ENCODE measurements at places on chromosomes 4 and X.

- no peak overlapping the region for H3K27ac ChIP-seq
- H3K36me3 ChIP-seq = no peaks in the 10 kb centered on the region
Observed at GRCh38 chr4:154120690-154121345, 331.9 kb upstream of the SFRP2 start.

DNA sequence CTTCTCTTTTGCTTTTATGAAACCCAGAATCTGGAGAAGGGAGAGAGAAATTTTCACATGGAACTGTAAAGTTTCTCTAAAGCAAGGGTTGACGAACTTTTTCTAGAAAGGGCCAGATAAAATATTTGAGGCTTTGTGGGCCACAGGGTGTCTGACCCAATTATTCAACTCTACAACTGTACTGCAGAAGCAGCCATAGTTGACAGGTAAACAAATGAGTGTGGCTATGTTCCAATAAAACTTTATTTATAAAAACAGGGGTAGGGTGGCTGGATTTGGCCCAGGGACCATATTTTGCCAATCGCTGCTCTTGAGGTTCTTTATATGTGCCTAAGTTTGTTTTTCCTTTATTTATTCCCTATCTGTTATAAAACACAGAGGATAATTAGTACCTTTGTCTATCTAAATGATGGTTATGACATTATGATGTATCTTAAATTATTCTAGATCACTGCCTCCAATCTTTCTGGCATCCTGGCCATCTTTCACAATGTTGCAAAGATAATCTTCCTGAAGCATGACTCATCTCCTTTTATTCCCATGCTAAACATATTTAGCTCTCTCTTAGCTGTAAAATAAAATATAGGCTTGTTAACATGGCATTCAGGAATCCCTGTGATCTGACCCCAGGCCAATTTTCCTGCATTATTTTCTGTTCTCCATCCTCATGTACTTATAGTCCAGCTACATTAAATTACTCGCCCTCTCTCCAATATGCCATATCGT lies 106.8 kb upstream of the CBLL2 start:
- H3K27me3 ChIP-seq = no peaks in the 10 kb centered on the region
- no peaks in the 10 kb centered on the region for H3K4me1 ChIP-seq
- H3K36me3 ChIP-seq = no peaks in the 10 kb centered on the region
- DNase-seq = no peak

- no peaks in the 10 kb centered on the region for H3K36me3 ChIP-seq
- DNase-seq = no peak
- no peak overlapping the region for H3K27ac ChIP-seq
- no peaks in the 10 kb centered on the region for H3K27me3 ChIP-seq
- H3K4me3 ChIP-seq = no peak overlapping the region
Observed at GRCh38 chr4:147923854-147924253, 192.0 kb downstream of the ARHGAP10 start.

DNA sequence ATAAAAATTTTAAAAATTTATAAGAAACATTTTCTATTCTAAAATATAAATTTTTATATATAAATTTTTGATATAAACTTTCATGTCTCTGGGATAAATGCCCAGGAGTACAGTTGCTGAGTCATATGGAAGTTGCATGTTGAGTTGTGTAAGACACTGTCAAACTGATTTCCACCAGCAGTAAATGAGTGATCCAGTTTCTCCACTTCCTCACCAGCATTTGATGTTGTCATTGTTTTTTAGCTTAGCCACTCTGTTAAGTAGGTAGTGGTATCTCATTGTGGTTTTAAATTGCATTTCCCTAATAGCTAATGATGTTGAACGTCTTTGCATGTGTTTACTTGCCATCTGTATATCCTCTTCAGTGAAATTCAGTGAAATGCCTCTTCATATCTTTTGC lies 66.5 kb downstream of the MAMLD1 start:
- H3K27ac ChIP-seq = no peak overlapping the region
- H3K27me3 ChIP-seq = no peaks in the 10 kb centered on the region
- H3K36me3 ChIP-seq = no peaks in the 10 kb centered on the region
- no peak overlapping the region for H3K4me3 ChIP-seq

GRCh38 chrX:10404436-10404835 lies 215.9 kb downstream of the MID1 start:
- H3K27ac ChIP-seq = no peak overlapping the region
- no peaks in the 10 kb centered on the region for H3K27me3 ChIP-seq
- peak; percentile 20 for DNase-seq
- no peak overlapping the region for H3K4me3 ChIP-seq
- H3K4me1 ChIP-seq = no peaks in the 10 kb centered on the region
- no peaks in the 10 kb centered on the region for H3K36me3 ChIP-seq

- H3K27ac ChIP-seq = peak overlapping the region; percentile 92
- H3K4me1 ChIP-seq = peaks cover 24% of the 10 kb centered on the region
- DNase-seq = no peak
Observed at GRCh38 chr4:104493081-104493831, 1.4 kb downstream of the CXXC4 start.

DNA sequence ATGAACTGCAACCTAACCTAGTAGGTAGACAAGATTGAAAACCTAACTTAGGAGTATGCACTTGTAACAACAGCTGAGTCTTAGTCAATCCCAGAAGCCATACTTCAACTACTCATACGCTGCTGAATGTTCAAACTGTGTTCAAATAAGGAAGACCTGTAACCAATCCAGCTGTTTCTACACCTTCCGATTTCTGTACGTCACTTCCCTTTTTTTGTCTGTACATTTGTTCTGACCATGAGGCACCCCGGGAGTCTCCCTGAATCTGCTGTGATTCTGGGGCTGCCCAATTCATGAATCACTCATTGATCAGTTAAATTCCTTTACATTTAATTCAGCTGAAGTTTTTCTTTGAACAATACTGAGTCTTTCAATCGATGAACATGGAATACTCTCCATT lies 89.5 kb downstream of the BMP3 start:
- no peak overlapping the region for H3K4me3 ChIP-seq
- no peaks in the 10 kb centered on the region for H3K4me1 ChIP-seq
- no peak for DNase-seq
- H3K36me3 ChIP-seq = no peaks in the 10 kb centered on the region
- no peaks in the 10 kb centered on the region for H3K27me3 ChIP-seq
- H3K27ac ChIP-seq = no peak overlapping the region

GRCh38 chr4:8694226-8694625 lies 101.7 kb downstream of the CPZ start:
- H3K4me3 ChIP-seq = no peak overlapping the region
- DNase-seq = no peak
- H3K27me3 ChIP-seq = peaks cover 35% of the 10 kb centered on the region
- H3K4me1 ChIP-seq = no peaks in the 10 kb centered on the region
- H3K36me3 ChIP-seq = no peaks in the 10 kb centered on the region

GRCh38 chr4:21320034-21320433 lies 619.8 kb downstream of the PACRGL start:
- H3K27me3 ChIP-seq = no peaks in the 10 kb centered on the region
- no peak overlapping the region for H3K27ac ChIP-seq
- H3K36me3 ChIP-seq = no peaks in the 10 kb centered on the region
- H3K4me1 ChIP-seq = no peaks in the 10 kb centered on the region
- H3K4me3 ChIP-seq = no peak overlapping the region

- no peaks in the 10 kb centered on the region for H3K27me3 ChIP-seq
- DNase-seq = no peak
- H3K4me1 ChIP-seq = no peaks in the 10 kb centered on the region
- no peaks in the 10 kb centered on the region for H3K36me3 ChIP-seq
Observed at GRCh38 chr4:105050896-105051295, 95.8 kb upstream of the TET2 start.

- no peak overlapping the region for H3K4me3 ChIP-seq
- no peaks in the 10 kb centered on the region for H3K4me1 ChIP-seq
- no peak overlapping the region for H3K27ac ChIP-seq
- DNase-seq = peak; percentile 48
- H3K27me3 ChIP-seq = no peaks in the 10 kb centered on the region
Observed at GRCh38 chr4:91829531-91829930, 474.2 kb upstream of the GRID2 start.

- no peak for DNase-seq
- H3K27ac ChIP-seq = no peak overlapping the region
- no peaks in the 10 kb centered on the region for H3K36me3 ChIP-seq
- peaks cover 7% of the 10 kb centered on the region for H3K4me1 ChIP-seq
- H3K27me3 ChIP-seq = no peaks in the 10 kb centered on the region
Observed at GRCh38 chrX:96181605-96182004, 503.0 kb upstream of the DIAPH2 start.

DNA sequence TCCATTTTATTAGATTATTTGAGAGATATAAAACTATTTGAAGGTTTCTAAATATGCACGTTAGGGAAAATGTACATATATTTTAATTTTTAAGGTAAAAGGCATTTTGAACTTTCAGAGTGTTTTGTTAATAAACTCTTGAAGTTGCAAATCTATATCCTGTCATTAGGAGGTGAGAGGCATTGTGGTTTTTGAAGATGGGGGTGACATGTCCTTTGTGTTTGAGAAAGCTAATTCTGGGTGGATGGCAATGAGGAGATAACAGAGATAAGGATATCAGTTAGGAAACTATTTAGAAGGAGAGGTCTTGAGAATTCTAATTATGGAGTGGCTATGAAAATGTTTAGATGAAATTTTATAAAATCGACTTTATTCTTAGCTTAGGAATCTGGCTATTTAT lies 6.1 kb downstream of the STIM2 start:
- no peak overlapping the region for H3K27ac ChIP-seq
- DNase-seq = no peak
- H3K4me3 ChIP-seq = no peak overlapping the region
- H3K4me1 ChIP-seq = peaks cover 58% of the 10 kb centered on the region
- H3K27me3 ChIP-seq = no peaks in the 10 kb centered on the region
- no peaks in the 10 kb centered on the region for H3K36me3 ChIP-seq

DNA sequence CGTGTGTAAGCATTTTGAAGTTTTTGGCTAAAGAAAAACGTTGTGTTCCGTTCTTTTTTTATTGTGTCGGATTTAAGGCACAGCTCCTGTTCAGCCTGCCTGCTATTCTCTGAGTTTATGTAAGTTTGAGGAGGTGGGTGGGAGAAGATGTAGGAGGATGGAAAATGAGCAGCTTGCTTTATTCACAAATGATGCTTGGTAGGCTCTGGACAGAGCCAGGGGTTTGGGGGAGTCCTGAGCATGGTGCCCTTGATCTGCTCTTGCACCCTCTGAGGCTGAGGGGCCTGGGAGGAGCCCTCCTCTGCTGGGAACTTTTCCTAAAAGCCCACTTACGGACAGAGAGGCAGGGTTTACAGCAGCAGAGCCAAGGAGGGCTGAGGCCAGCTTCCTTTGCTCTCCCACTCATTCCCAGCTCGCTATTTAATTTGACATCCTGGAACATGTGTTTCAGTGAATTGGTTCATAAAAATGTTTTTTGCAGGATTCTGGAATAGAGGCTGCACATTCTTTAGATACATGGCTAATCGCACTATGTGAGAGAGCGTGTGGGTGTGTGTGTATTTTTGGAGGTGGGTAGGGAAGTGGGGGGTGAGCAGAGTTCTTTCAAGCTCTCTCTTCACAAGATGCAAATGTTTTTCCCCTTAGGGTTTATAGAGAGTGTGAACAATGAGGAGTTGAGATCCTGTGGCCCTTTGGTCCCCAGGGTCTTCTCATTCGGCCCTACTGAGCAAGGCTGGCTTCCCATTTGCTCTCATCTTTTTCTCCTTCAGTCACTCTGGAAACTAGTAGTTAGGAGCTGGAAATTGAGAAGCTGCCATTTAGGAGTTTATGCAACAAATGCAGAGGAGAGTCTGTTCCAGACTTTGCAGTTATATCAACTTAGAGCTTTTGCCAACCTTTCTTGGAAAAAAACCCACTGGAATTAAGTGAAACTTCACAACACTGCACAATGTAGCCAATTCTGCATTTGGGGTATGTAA lies 32.1 kb downstream of the TMEM131L start:
- DNase-seq = no peak
- H3K27me3 ChIP-seq = no peaks in the 10 kb centered on the region
- H3K36me3 ChIP-seq = no peaks in the 10 kb centered on the region
- peak overlapping the region; percentile 39 for H3K27ac ChIP-seq
- H3K4me1 ChIP-seq = peaks cover 19% of the 10 kb centered on the region
- no peak overlapping the region for H3K4me3 ChIP-seq

DNA sequence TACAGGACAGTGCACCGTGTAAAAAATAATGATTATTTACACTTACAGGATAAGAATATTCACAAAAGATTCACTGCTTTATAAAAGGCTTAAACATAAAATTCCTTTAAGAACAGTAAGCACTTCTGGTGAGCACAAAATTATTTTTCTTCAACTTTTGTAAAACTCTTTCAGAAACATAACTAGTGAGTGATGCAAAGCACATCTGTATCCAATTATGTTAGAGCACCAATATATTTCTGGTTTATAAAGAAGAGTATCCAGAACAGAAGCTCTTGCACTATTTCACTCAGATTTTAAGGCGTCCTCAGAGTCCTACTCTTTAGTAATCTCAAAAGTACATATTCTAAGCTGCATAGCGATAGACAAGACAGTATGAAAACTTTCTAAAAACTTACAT lies 276.0 kb downstream of the C4orf33 start:
- no peaks in the 10 kb centered on the region for H3K36me3 ChIP-seq
- no peak overlapping the region for H3K27ac ChIP-seq
- no peak overlapping the region for H3K4me3 ChIP-seq
- DNase-seq = no peak

DNA sequence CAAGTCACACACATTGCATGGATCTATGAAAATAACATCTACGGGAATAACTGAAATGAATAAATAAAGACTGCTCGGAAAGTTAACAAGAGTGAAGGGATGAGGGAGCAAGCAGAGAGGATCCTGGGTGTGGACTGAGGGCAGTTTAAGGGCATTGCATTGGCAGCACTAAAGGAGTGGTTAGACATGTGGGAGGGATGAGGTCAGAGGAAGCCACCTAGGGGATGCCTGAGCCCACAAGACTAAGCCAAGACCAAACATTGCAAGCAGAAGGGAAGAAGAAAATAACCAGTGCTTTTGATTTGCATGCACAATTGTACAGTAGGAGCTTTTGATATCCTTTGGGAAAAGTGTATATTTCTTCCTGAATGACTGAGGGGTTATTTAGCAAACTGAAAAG lies 106.1 kb downstream of the MSL3 start:
- H3K4me3 ChIP-seq = no peak overlapping the region
- no peaks in the 10 kb centered on the region for H3K4me1 ChIP-seq
- no peaks in the 10 kb centered on the region for H3K27me3 ChIP-seq
- no peak for DNase-seq
- no peak overlapping the region for H3K27ac ChIP-seq

DNA sequence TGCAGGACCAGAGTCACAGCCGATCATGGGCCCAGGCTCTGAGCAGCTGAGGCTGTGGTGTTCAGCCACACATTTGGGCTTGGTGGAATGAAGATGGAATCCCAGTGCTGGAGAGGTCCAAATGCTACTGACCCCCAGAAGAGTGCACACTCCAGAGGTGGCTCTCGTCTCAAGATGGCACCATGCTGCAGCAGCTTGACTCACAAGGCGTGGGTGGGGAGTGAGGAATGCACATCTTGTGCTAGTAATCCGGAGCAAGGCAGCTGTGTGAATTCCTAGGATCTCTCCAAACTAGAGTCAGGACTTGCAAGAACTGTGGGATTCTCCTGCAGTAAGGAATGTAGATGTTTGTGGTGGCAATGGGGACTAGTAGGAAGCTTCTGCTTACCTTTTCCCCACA lies 28.7 kb downstream of the RAB28 start:
- H3K4me3 ChIP-seq = no peak overlapping the region
- no peaks in the 10 kb centered on the region for H3K27me3 ChIP-seq
- H3K36me3 ChIP-seq = no peaks in the 10 kb centered on the region

- DNase-seq = no peak
- H3K4me1 ChIP-seq = no peaks in the 10 kb centered on the region
- H3K36me3 ChIP-seq = no peaks in the 10 kb centered on the region
- H3K27ac ChIP-seq = no peak overlapping the region
- no peaks in the 10 kb centered on the region for H3K27me3 ChIP-seq
Observed at GRCh38 chr4:61318431-61318830, 118.3 kb downstream of the ADGRL3 start.

GRCh38 chr4:166432842-166433241 lies 559.8 kb downstream of the TLL1 start:
- DNase-seq = no peak
- no peaks in the 10 kb centered on the region for H3K27me3 ChIP-seq
- H3K4me1 ChIP-seq = no peaks in the 10 kb centered on the region
- no peak overlapping the region for H3K27ac ChIP-seq
